ENCODE measurements at places on chromosomes 11 and 22. TPM values are rescaled to one million over a fixed set of nuclear protein-coding genes. Genes with fewer than 3 reads are reported as not detected.

GRCh38 chr22:17875156-17875555, 100.9 kb upstream of the BID start:
- no peak for DNase-seq

GRCh38 chr22:44472598-44472997, 25.4 kb downstream of the RTL6 start:
- DNase-seq, result no peak

DNA sequence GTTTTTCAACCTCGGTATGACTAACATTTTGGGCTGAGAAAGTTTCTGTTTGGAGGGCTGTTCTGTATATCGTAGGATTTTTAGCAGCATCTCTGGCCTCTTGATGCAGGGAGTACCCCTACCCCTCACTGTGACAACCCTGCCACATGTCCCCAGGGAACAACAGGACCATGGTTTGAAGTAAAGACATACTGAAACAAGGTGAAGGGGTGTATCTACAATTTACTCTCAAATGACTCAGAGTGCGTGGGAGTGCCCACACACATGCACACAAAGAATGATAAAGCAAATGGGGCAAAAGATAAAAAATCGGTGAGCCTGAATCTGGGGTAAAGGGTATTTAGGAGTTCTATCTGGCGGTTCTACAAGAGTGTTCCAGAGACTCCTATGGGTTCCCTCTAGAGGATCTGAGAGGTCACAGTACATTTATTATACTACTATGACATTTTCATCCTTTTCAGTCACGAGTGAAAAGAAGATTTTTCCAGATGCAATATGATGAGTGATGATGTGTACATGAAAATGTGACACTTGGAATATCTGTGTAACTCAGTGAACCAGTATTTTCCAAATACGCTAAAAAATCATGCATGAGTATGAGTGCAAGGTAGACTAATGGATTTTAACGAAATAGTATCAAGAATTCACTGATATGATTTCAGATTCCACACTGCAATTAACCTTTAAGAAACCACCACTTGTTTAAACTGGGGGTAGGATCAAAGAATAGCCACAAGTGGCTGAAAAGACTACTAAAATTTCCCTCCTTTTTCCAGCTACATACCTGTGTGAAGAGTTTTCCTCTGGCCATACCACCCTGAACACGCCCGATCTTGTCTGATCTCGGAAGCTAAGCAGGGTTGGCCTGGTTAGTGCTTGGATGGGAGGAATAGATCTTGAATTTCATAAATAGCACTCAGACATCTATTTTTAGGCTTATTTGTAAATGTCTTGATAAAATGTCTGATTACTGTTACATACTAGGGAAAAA, 56.3 kb upstream of the YPEL1 start:
- no peak for DNase-seq

HPX gene
- total RNA-seq, result 1.1 TPM

- peak; percentile 26 for DNase-seq
Measured at GRCh38 chr22:45488764-45489370, 13.8 kb upstream of the FBLN1 start.

DNA sequence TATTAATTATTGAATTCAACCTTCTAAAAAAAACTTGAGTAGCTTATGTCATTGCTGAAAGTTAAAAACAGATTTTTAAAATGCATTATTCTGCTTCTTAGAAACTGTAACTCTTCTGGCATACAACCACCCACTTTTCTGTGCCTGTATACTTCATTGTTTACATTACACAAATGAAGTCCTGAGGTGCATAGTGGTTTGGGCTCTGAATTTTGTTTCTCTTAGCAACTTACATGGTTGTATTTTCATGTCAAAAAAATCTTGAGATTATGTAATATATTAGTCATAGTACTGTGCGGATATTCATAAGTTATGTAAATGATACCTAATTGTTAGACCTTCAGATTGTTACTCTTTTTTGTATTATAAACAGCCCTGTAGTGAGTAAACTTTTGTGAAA, 12.2 kb downstream of the SC5D start:
- DNase-seq, result no peak

- no peak for DNase-seq
Measured at GRCh38 chr11:62554387-62555167, 8.0 kb upstream of the AHNAK start.

EXPH5 gene
- total RNA-seq, result 0.87 TPM

- DNase-seq, result no peak
Measured at GRCh38 chr11:60307507-60308195, 19.4 kb upstream of the MS4A6E start.

SEPTIN3 gene
- 0.55 TPM for total RNA-seq

GRCh38 chr11:106292526-106292925, 215.1 kb downstream of the AASDHPPT start:
- no peak for DNase-seq

- DNase-seq, result no peak
Measured at GRCh38 chr11:123233280-123233974, 38.4 kb upstream of the CLMP start.

DDX25 gene
- not detected for total RNA-seq

GAL gene
- total RNA-seq, result 1.4 TPM

DNA sequence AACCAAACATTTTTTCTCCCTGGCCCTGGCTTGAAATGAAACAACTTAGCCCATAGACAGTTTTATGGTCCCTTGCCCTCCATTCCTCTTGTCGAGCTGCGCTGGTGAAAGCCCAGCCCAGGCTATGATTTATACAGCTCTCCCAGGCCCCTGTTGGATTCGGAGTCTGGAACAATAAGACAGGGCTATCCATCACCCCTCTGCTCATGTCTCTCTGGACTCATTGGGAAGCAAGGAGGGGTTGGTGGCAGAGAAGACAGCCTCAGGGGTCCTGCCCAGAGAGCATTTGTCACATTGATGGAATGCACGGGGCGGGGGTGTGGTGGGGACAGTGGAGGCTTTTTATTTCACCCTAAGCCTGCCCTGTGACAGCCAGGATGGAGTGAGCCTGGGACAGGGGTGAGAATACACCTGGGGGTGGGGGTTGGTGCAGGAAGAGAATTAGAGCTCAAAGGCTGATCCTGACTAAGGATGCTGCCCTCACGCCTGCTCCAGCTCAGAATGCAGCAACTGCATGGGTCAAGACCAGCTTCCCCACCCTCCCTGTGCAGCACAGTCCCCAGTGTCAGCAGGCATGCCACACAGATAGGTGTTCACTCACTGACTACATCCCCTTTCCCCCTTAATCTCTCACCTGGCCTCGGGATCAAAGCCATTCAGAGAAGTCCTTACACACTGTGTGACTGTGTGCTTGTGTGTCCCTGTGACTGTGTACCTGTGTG, 10.0 kb upstream of the PKNOX2 start:
- DNase-seq, result peak; percentile 74

DNA sequence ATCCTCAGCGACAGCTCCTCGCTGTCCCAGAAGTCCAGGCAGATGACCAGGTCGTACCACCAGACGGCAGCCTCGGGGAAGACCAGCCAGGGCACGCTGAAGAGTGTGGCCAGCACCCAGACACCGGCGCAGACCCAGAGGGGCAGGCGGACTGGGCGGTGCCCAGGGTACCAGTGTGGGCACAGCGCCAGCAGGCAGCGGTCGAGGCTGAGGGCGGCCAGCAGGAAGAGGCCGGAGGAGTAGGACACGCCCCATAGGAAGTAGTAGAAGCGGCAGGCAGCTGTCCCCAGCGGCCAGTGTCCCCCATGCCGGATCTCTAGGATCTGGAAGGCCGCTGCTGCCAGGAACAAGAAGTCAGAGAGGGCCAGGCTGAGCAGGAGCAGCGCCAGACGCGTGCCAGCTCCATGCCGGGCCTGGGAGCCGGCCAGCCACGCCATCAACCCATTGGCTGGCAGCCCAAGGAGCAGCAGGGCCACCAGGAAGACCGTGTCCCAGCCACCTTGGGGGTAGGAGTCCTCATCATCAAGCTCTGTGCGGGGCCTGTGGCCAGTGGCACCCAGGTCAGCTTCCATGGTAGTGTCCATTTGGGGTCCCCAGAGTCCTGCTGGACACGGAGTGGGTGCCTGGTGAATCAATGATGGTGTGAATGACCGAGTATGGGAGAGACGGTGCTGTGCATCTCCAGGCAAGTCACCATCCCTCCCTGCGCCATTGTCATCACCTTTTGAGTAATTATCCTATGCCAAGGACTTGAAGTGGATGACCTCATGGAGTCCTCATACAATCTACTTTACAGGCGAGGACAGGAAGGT, at the start of gene GPR152:
TSS of gene GPR152 (minus strand) at position 589 of the 812 bp plus-strand sequence. CDS start at position 584, 5 bp downstream.
- no peak for DNase-seq

CELSR1 gene
- 1.8 TPM for total RNA-seq

DNA sequence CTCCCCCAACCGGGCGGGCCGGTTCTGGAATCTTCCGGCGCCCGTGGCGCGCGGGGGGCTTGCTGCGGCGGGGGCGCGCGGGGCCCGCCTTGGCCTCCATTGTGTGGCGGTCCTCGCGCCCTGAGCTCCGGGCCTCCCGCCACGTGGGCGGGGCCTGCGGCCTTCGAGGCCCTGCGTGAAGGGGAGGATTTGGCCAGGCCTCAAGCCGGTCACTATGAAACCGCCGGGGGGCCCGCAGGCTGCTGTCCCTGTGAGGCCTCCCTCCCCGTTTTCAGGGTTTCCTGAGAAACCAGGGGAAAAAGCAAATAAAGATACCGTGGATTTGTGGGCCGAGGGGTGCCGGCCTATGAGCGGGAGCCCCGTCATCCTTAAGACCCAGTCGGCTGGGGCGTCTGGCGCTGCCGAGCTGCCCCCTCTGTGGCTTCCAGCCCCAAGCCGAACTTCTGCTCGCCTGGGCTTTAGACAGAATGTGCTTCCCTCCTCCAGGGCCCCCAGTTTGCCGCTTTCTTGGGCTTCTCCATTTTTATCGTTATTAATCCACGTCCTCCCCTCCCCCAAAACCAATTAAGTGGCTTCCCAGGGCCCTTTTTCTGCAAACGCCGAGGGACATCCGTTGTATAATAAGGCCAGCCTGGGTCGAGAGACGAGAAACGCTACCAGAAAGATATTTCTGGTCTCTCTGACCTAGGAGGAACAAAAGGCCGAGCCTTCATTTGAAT, 602 bp downstream of the EWSR1 start:
- DNase-seq, result peak; percentile 89

GNG3 gene
- not detected for total RNA-seq

SYCE3 gene
- not detected for total RNA-seq

OR2AG1 gene
- total RNA-seq, result not detected

DNA sequence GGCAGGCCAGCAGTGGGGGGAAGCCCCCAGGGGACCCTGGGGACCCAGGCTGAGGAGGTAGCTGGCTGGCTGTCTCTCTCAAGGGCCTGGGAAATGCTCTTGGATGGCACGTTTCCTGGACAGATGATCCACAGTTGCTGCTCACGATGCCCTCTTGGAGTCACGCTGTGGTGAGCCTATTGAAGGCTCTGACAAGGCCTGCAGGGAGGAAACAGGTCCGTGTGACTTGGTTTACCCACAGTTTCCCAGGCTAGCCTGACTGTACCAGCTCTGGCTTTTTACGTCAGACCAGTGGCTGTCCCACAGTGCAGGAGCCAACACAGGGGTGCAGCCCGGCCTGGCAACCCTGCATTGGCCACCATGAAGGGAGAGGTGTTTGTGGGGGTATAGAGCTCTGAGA, 29.2 kb upstream of the PPARA start:
- DNase-seq, result no peak

OPCML gene
- total RNA-seq, result 0.39 TPM

EEF1G gene
- total RNA-seq, result 865 TPM

- no peak for DNase-seq
Measured at GRCh38 chr11:105265845-105266244, 126.3 kb upstream of the CARD18 start.

- DNase-seq, result no peak
Measured at GRCh38 chr11:5282628-5283027, 12.9 kb upstream of the HBE1 start.

GRCh38 chr11:40241524-40242051, 1217.9 kb downstream of the LRRC4C start:
- no peak for DNase-seq

TNRC6B gene
- total RNA-seq, result 37.4 TPM

DNA sequence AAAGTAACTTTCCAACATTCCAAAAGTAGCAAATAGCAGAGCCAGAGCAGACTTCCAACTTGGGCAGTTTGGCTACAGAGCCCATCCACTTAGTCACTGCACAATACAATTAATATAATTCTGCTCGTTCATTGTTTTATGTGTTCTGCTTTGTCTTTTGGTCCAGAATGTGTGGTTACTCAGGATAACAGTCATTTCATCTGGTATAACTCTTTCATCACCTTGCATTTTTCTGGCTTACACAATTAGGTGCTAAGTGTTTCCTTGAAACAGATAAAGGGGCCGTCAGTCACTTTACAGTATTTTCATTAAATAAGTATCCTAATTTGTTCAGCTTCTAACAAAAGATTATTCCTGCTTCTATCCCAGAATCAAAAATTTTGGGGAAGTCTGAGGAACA, 87.2 kb downstream of the LARGE2 start:
- no peak for DNase-seq

DNA sequence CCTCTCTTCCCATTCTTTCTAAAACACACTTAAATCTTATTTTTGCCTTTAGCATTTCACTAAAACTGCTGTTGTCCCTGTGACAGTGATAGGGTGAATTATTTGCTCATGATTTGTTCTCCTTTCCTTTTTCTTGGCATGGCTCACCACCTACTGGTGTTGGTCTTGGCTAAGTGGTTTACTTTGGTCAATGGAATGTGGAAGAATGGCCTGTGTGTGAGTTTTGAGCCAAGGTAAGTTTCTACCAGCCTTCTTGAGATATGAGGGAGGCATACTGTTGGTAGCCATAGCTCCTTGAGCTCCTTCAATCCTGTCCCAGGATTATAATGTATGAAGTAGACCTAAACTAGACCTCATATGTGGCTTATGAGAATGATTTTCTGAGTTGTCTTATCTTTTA, 506.3 kb upstream of the RAG2 start:
- DNase-seq, result no peak

PACSIN3 gene
- total RNA-seq, result 14.9 TPM

- no peak for DNase-seq
Measured at GRCh38 chr11:59678118-59678812, 9.4 kb upstream of the PATL1 start.

DNA sequence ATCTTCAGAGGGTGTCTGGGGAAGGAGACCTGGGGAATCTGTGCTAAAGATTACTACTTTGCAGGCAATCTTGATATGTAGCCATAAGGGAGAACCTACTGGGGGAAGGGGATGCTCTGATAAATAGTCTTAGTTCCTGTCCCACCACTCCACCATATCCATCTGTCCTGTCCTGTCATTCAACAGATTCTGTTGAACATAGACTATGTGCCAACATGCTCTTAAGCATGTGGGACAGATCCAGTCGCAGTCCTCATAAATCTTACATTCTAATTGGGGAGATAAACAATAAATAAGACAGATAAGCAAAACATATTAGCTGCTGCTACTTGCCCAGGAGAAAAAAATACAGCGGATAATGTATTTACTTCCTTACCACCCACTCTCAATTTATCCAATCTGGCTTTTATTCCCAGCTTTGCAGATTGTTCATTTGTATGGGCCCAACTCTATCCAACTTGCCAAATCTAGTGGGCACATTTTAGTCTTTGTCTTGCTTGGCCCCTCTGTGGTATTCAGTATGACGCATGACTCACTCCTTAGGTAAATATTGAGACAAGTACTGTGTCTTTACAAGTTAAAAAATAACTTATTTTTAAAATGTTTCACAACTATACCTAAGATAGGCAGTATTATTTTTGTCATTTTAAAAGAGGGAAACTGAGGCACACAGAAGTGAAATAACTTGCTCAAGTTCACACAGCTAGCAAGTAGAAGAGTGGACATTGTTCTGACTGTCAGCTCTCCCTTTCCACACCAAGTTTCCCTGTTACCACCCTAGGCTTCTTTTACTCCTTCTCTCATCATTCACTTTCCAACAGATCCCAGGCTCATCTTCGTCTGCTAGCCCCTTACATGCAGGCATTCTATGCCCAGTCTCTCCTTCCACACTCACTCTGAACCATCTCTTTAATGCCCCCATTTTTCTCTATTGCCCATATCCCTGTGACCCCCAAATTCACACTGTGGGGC, 133.6 kb upstream of the SESN3 start:
- DNase-seq, result no peak

- no peak for DNase-seq
Measured at GRCh38 chr11:128240546-128240945, 346.8 kb downstream of the ETS1 start.
